Hindlimb muscle (tissue), 1 donor: ENCODE measurements at places on chromosomes 11 and 22.

DNA sequence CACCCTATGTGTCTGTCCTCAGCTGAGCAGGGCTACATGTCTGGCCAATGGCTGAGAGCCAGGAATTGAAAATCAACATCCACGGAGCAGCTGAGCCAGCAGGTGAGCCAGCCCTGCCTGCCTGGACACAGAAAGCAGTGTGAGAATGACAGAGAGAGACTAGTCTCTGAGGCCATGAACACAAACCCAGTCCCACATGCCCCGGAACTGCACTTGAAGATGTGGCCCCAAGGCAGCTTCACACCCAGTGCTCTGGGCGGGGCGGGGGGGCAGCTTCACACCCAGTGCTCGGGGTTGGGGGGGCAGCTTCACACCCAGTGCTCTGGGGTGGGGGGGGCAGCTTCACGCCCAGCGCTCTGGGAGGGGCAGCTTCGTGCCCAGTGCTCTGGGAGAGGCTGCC is 37.6 kb downstream of the TRMU start:
- DNase-seq, result no peak

GRCh38 chr11:112398798-112399478 is 138.3 kb upstream of the PLET1 start:
- no peak for DNase-seq

- DNase-seq, result no peak
Observed at GRCh38 chr22:37079668-37080171, 28.2 kb downstream of the KCTD17 start.

GRCh38 chr22:32729412-32729811 is 72.1 kb upstream of the TIMP3 start:
- no peak for DNase-seq

GRCh38 chr11:18878211-18878610 is 61.0 kb downstream of the MRGPRX1 start:
- no peak for DNase-seq

DNA sequence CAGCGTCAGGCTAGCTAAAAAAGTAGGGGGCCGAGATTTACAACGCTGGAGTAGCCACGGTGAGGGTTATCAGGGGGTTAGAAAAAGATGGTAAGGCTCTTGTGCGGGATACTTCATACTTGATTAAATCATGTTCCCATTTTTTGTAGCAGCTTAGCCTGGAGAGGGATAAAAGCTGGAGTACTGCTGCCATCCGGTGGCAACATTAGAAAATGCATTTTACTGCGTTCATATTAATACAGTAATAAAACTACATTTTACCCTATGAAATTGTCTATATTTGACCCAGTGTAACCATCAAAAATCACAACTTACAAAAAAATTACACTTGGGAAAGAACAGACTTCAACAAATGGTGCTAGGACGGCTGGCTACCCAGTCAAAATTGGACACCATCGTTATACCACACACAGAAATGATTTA is 17.3 kb downstream of the RPUSD4 start:
- DNase-seq, result peak; percentile 61

GRCh38 chr11:62026739-62027370 is 59.4 kb upstream of the FTH1 start:
- no peak for DNase-seq

GRCh38 chr11:74380746-74381439 is 17.3 kb downstream of the PGM2L1 start:
- no peak for DNase-seq
